ENCODE measurements at places on chromosomes 2 and 18.

DNA sequence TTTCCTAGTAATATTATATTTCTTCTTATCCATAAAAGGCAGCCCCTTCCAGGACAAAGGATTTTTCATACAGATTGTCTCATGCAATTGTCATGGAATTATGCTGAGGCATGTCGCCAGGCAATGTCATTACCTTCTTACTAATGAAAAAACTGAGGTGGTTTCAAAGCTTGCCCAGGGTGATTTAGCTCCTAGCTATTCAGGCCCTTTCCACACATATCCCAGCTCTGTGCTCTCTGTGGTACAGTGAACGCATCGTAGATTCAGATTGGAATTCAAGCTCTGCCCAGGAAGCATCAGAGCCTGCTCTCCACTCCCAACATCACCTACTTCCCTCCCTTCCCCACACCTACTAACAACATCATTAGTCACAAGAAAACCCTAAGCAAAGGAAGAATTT lies 60.1 kb downstream of the ATP8B1 start:
- DNase-seq: no peak

GRCh38 chr18:51998711-51999110 lies 341.3 kb upstream of the DCC start:
- DNase-seq: no peak

- DNase-seq: no peak
Measured at GRCh38 chr2:238924796-238925195, 76.9 kb downstream of the TWIST2 start.

GRCh38 chr18:48028081-48028480 lies 97.6 kb upstream of the SMAD2 start:
- no peak for DNase-seq

- no peak for DNase-seq
Measured at GRCh38 chr2:150034665-150035064, 447.1 kb upstream of the MMADHC start.

GRCh38 chr18:10441472-10441871 lies 13.0 kb upstream of the APCDD1 start:
- no peak for DNase-seq

GRCh38 chr18:36757081-36757480 lies 71.7 kb downstream of the TPGS2 start:
- peak; percentile 66 for DNase-seq

GRCh38 chr2:10249798-10250197 lies 52.9 kb upstream of the HPCAL1 start:
- no peak for DNase-seq

GRCh38 chr2:69554981-69555380 lies 88.6 kb downstream of the AAK1 start:
- no peak for DNase-seq

GRCh38 chr2:205435970-205436369 lies 246.3 kb upstream of the NRP2 start:
- peak; percentile 24 for DNase-seq

DNA sequence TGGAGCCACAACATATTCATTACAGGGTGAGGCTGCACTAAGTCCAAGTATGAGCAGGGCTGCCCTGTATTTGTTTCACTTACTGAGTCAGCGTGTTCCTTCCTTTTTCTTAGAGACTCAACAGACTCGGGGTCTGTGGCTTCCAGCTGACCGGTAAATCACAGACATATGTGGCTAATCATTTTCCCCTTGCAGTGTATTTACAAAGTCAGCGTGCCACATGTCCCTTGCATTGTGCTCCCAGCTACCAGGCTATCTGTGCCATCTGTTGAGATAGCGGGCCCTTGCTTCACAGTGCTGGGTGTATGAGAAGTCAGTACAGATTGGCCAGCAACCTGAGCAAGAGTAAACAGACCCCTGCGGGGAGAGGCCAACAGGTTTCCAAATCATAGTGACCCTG lies 254.3 kb downstream of the LRRTM1 start:
- no peak for DNase-seq

DNA sequence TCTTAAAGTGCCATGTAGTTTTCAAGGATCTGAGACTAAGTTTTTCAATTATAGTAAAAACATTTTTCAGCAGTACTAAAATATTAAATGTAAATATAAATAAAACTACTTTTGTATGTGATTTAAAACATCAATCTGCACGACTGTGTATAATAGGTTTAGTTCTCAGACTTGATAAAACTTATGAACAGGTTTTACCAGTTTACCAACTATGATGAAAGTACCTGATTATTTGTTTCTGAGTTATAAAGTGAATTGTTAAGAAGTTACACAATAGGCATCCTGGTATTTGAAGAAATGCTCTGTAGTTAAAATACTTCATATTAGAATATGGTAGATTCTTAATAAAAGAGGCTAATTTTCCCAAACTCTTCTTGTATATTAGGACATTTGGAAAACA lies 14.8 kb downstream of the RELCH start:
- DNase-seq: no peak

DNA sequence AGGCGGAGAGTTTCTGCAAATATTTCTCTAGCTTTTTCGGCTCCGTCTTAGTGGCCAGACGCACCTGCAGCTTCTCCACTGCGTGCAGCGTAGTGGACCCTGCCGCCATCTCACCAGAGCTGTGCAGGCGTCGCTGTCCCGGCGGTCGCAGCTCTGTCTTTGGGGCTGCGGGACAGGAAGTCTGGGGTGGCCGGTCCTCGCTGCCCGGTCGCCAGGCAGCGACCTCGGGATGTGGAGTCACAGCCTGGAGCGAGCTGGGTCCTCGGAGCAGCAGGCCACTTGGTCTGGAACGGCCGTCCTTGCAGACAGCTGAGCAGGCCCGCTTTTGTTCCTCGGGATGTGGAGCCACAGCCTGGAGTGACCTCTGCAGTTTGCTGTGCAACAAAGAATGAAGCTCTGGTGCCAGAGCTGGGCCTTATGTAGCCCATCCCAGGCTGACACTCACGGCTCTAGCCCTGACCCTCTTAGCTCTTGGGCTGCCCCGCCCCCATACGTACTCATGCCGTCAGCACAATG lies at the start of gene ELOA2:
ELOA2 (minus strand) TSS at position 466 of the 516 bp plus-strand sequence; CDS start at position 109, 357 bp downstream.
- DNase-seq: no peak

- DNase-seq: no peak
Measured at GRCh38 chr2:15425712-15426111, 135.4 kb downstream of the NBAS start.

DNA sequence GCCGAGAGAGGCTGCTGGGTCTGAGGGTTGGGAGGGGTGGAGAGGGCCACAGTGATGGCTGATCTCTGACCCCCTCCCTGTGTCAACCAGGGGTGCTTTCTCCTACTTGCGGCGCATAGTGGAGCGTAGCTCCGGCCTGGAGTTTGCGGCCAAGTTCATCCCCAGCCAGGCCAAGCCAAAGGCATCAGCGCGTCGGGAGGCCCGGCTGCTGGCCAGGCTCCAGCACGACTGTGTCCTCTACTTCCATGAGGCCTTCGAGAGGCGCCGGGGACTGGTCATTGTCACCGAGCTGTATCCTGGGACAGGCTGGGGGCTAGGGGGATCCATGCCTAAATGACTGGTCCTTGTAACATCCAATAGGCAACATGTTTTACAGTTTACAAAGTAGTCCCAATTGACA lies 20.9 kb upstream of the GMPPA start:
- DNase-seq: no peak

GRCh38 chr2:71067567-71068217 lies 756 bp upstream of the NAGK start:
- DNase-seq: no peak

DNA sequence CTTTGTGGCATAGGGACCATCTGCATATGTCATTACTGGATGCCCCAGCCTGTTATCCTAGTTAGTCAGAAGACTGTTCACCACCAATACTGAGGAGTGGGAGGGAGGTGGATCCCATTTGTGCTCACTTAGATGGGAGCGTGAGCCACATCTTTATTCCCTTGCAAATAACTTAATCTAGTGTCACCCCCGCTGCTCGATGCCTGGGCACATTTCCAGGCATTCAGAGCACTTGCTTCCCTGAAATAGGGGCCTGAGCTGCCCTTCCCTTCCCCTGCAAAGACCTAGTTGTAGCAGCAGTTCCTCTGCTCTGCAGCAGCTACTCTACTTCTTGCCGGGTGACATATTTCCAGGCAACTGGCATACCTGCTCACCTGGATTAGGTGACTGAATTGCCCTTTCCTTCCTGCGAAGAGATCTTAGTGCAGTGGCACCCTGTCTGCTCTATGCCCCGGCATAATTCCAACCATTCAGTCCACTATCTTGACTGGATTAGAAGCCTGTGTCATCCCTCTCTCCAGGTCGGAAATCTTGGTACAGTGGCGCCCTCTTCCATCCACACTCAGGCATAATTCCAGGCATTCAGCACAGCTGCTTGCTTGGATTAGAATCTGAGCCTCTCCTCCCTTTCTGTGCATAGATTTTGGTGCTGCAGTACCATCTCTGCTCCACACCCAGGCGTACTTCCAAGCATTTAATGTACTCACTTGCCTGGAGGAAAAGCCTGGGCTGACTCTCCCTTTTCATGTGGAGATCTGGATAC lies 1389.1 kb upstream of the TMEFF2 start:
- DNase-seq: peak; percentile 21

DNA sequence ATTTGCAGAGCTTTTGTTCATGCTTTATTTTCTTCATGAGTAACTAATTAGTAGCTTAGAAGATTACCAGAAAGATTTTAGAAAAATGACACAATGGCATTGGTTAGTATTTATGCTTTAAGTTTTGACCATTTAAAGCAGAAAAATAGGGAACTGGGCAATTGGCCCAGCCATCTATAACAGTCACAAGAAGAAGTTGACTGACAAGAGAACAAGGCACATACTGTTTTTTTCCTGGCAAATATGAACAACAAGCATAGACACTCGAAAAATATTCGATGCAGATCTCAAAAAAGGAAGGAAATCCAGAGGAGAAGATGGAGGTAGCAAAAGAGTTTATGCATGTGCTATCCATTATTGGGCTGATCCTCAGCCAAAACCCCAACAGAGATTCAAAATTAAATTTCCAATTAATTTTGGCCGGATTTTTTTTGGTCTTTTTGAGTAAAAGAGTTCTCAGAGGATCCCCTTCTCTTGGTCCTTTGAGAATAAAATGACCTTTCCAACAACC lies 200.8 kb upstream of the SLC35G4 start:
- no peak for DNase-seq

GRCh38 chr2:98404556-98405250 lies 40.0 kb upstream of the INPP4A start:
- DNase-seq: no peak

DNA sequence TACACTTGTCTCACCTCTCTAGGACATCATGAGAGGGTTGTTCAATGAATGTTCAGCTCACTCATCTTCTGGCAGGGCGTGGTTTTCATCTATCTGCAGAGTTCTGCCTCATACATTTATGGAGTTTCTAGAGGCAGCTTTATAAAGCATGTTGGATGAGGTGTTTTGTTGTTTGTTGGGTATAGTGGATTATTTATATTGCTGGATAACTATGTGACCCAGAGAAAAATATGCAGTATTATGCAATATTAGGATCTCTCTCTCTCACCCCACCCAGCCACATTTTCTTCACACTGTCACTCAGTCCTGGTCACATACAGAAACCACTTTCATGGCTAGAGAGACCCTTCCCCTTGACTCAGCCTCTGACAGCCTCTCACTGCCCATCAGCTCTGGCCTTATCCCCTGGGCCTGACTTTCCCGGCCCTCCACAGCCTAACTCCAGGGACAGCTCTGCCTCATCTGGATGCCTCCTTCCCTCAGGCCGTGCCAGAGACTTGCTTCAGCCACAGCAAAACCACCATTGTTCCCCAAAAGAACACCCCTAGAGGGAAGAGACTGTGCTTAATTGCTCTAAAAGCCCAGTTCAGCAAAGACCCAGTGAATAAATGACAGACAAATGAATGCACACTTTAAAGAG lies 260.3 kb downstream of the MYCN start:
- DNase-seq: no peak

DNA sequence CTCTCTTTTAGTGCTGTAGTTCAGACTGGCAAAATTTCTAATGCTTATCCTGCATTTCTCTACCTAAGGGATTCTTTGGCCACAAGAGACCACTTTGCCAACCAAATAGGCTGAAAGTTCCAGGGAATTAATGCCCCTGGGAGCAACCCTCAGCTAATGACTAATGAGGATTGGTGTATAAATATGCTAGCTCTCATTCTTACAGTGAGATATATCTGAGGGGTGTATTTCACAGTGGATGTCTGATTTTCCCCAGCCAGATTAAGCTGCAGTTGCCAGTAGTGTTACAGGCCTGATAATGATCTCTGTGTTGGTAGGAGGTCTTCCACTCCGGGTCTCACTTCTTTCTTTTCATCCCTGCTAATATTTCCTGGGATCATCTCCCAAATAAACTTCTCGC lies 90.4 kb downstream of the GULP1 start:
- DNase-seq: peak; percentile 64

DNA sequence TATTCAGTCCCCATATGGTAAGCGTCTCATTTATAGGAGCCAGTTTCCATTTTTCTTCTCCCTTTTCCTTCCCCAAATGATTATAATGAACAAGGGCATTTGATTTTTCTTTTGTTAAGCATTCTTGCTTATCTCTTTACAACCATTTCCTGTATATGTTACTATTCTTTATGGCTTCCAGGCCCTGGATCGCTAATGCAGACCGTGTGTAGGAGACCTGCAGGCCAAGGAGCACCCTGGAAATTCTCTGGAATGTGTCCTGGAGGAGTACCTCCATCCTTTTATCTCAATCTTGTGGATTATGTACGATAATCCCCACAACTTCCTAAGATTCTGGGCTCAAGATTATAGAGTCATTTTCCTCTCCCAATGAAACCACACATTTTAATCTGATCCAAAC lies 439.6 kb upstream of the MMADHC start:
- no peak for DNase-seq

DNA sequence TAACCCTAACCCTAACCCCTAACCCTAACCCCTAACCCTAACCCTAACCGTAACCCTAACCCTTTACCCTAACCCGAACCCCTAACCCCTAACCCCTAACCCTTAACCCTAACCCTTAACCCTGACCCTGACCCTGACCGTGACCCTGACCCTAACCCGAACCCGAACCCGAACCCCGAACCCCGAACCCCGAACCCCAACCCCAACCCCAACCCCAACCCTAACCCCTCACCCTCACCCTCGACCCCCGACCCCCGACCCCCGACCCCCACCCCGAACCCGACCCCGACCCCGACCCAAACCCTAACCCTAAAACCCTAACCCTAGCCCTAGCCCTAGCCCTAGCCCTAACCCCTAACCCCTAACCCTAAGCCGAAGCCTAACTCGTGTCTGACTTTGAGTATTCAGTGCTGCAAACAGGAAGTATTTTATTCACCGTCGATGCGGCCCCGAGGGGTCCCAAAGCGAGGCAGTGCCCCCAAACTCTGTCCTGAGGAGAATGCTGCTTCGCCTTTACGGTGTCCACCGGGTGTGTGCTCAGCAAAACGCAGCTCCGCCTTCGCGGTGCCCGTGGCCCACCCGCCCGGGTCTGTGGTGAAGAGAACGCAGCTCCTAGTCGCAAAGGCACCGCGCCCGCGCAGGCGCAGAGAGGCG lies 36.0 kb downstream of the FAM110C start:
- peak; percentile 4 for DNase-seq

DNA sequence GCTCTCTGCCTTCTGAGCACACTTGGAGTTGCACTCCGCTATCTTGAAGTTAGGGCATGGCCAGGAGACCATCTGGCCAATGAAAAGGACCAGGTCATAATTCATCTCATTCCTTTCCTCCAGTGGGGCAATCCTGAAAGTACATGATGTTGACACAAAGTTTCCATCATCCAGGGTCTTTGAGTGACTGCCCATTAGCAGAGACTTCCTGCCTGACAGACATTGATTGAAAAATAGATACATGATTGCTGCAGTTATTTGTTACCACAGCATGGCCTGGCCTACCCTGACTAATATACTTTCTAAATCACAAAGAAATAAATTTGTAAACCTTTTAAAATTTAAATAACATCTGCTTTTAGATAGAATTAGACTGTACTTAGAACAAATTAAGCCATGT lies 50.0 kb upstream of the SCG2 start:
- DNase-seq: no peak

All from mesenchymal stem cell (in vitro differentiated cells and primary cell).